SJCRH30 (cell line): ENCODE measurements at places on chromosomes 4 and X.

DNA sequence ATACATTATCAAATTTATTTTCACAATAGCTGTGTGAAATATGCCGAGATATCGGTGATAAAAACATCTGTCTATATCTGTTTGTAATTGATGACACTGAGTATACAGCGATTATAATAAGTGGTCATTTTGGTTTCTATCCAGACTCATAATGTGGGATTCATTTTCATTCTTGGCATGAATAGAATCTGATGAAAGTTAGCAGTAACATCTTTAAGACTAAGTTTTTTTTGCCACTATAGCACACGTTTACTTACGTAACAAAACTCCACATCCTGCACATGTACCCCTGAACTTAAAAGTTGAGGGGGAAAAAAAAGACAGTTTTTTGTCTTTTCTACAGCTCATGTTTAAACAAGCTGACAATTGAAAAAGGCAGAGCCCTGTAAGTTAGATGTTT lies 86.4 kb downstream of the PPA2 start:
- DNase-seq = no peak

- DNase-seq = peak; percentile 47
Measured at GRCh38 chr4:73609706-73610105, 10.5 kb downstream of the RASSF6 start.

- no peak for DNase-seq
Measured at GRCh38 chr4:43496188-43496587, 603.7 kb downstream of the GRXCR1 start.

DNA sequence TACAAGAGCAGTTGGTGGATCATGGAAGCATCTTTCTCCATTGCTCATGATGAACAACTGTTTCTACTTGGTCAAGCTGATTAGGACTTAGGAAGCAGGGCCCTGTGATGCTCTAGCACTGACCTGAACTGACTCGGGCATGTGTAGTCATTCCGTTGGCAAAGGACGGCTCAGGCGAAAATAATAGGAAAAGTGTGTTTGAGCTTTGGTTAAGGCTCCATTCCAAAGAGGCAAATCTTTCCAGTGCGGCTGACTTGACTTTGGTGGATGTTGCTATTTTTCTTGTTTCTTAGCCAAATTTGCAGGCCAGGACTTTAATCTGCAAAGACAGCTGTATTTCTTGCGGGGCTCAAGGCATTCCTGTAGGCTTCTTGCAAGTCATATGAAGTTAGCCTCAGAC lies 39.5 kb downstream of the ZNF518B start:
- no peak for DNase-seq

GRCh38 chrX:103461156-103461555 lies 58.1 kb downstream of the RAB40A start:
- DNase-seq = no peak

GRCh38 chr4:100414016-100414790 lies 103.6 kb downstream of the EMCN start:
- peak; percentile 27 for DNase-seq
